ENCODE measurements at places on chromosomes 7 and 10.

DNA sequence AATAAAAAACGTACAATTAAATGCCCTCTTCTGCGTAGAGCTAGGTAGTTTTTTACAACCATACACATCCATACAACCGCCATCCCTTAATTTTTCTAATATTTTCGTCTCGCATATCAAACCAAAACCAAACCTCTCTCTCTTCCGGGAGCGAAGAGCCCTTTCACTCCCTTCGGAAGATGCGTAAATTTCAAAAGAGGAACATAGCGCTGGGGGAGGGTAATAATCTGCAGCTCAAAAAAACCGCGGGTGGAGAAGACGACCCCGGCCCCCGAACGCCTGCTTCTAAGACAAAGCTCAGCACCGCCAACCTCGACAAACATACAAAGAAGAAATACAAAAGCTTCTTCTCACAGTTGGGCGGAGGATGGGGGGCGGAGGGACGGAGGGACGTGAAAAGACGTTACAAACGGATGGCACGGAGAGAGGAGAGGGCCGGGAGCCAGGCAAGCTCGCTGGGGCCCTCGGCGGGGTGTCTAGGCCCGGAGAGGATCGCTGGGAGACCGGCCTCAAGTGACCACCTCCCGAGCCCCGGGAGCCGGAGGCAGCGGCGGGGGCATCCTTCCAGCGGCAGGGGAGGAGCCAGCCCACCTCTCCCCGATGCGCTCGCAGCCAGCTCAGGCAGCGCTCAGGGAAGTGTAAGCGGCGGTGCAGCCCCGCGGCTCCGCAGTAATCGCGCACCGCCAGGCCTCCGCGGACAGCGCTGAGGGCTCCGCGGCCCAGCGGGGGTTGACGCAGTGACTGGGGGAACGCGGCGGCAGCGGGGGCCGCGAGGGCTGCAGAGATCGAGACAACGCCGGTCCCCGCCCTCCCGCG is 851 bp downstream of the MKRN1 start:
- peak; percentile 46 for DNase-seq

DNA sequence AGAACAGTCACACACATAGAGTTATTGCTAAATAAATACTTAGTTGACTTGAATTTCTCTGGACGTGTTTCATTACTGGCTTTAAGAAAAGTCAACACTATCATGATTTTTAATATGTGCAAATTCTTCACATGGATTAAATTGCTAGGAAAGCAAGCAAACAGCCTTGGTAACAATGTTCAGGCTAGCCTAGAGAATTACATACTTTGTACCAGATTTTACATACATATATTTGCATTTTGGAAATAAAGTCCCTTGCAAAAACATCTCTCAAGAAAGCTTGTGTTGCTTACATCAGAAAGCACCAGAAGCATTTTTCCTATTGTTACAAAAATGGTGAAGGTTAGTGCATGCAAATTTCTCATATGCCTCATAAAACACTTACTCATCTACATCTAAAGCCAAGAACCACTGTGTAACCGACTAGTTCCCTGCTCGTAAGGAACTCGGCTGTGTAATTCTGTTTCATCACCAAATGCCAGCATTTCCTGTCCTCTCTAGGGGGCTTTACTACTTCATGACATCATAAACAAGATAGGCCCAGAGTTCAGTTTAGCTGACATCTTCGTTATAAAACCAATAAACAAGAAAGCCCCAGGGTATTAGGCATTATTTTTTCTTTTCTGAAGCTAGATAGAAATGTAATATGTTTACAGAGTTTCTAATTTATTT is 87.8 kb downstream of the CFAP58 start:
- DNase-seq = no peak

- DNase-seq = no peak
These were observed 944 bp downstream of the RHBDD2 start for GRCh38 chr7:75879771-75880184.

DNA sequence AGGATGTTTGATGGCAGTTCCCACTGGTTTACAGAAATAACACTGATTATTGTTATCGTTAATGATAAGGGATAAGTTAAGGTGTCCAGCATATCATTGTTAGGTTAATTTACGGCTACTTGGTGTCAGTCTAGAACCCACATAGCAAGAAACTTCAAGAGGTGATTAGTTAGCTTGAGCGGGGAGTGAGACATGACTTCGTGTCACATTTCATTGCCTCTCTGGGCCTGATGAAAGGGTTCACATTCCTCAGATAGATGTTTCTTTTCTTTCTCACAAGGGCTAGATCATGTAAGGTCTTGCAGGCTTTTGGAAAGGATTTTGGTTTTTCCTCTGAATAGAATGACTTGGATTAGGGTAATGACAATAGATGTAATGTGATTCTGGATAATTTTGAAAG is 26.7 kb downstream of the WAC start:
- DNase-seq = no peak

- DNase-seq = no peak
These were observed 330.6 kb downstream of the MDFIC start for GRCh38 chr7:115252461-115252860.

DNA sequence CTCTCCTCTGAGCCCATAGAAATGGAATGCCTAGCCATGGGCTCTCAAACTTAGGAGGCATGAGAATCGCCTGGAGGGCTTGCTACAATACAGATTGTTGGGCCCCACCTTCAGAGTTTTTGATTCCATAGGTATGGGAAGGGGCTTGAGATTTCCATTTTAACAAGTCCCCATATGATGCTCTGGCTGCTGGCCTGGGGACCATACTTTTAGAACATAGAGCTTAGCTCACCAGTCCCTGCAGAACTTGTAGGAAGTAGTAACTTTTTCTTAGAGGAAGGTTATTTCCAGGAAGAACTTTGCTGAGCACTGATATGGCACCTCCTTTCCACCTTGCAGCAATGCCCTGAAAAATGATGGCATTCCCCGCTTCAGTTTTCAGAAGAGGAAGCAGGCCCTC is 177.0 kb upstream of the ZMIZ1 start:
- no peak for DNase-seq

DNA sequence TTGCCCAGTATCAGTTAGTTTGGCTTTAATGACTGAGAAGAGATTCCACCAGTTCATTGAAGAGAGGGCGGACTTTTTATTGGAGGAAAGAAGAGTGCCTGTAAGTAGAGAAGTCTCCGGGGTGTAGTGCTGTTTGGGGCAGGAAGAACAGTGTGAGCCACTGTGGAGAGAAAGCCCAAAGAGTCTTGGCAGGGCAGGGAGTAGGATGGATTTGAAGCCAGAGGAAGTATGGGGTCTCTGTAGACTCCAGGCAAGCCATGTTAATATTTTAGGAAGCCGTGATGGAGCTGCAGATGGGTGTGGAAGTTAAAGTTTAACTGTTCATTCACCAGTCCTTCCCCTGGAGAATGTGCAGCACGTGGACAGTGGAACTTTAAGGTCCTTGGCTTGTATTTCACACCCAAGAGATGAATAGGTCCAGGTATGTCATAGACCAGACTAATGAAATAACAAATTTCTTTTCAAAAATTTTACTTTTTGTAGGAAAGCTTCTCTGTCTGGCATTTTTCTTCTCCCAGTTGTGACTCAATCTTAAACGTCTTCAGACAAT is 54.1 kb downstream of the TCF7L2 start:
- no peak for DNase-seq

DNA sequence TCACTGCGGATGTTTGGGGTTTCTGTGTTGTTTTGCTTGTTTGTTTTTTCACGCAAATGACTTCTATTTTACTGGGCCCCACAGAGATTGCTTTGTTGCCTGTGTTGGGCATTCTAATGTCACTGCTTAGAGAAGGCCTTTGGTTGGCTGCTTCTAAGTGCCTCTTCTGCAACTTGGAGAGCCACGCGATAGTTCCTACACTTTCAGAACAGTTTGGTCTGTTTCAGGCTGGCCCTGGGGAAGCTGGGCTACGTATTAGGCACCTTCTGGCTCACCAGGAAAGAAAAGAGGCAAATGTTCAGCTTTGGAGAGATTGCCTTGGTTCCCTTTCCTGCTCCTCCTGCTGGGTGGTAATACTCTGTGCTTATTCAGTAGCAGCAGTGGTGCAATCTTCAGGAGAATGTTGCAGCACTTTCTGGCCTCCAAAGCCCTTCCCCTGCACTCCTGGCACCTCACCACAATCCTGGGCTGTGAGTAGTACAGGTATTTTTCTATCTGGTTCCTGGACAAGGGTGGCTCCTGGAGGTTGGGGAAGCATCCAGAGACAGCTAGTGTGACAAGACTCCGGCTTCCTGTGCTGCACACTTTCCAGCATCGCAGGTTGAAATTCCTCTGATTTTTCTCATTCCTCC is 1.2 kb downstream of the ANTXRL start:
- no peak for DNase-seq

GRCh38 chr7:140238778-140239652 is 62.2 kb upstream of the KDM7A start:
- no peak for DNase-seq
